ENCODE measurements at places on chromosomes 2 and 18. TPM values are rescaled to one million over a fixed set of nuclear protein-coding genes. Genes with fewer than 3 reads are reported as not detected.

TLX2 gene
- 3.9 TPM for total RNA-seq

TRAPPC12 gene
- total RNA-seq: 97.6 TPM

MEIS1 gene
- total RNA-seq: 107 TPM

CFC1 gene
- 0.11 TPM for total RNA-seq

DAPL1 gene
- 28.2 TPM for total RNA-seq

FAP gene
- 0.39 TPM for total RNA-seq

DNER gene
- total RNA-seq: 81.2 TPM

SRSF7 gene
- total RNA-seq: 98.3 TPM

FN1 gene
- 205 TPM for total RNA-seq

GKN1 gene
- total RNA-seq: not detected

GNLY gene
- total RNA-seq: 1.3 TPM

DYNAP gene
- total RNA-seq: not detected

GRCh38 chr18:29439398-29439797, 1262.5 kb upstream of the CDH2 start:
- H3K4me3 ChIP-seq: no peak overlapping the region
- no peaks in the 10 kb centered on the region for H3K4me1 ChIP-seq
- no peaks in the 10 kb centered on the region for H3K27me3 ChIP-seq
- no peak for DNase-seq

DNA sequence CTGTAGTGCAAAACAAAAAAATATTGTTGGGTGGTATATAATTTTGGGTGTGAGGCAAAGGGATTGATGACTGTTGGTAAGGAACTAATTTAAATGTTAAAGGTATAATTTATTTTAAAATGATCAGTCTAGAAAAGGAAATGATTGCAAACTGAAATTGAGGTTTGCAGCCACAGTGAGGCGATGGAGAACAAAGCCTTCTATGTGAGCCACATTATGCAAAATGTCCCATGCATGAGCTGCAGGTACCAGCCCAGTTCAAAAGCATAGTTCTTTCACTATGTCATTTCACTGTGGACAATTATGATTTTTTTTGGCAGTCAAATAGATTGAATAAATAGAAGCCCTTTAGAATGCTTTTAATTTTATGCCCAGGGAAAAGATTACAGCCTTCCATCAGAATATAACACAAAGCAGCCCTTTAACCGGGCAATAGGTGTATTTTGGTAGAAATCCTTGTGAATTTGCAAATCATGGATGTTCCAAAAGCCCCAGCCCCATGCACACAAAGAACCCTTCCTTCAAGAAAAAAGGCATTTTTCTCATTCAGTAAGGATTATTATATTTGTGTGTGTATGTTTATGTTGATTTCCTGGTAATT, 1.7 kb downstream of the MAP2 start:
- no peaks in the 10 kb centered on the region for H3K36me3 ChIP-seq
- H3K4me1 ChIP-seq: peaks cover 17% of the 10 kb centered on the region
- no peak overlapping the region for H3K4me3 ChIP-seq
- no peak overlapping the region for H3K27ac ChIP-seq
- no peaks in the 10 kb centered on the region for H3K27me3 ChIP-seq

GRCh38 chr2:69579536-69579935, 64.0 kb downstream of the AAK1 start:
- DNase-seq: no peak
- H3K27ac ChIP-seq: no peak overlapping the region
- H3K4me3 ChIP-seq: no peak overlapping the region
- no peaks in the 10 kb centered on the region for H3K36me3 ChIP-seq
- H3K4me1 ChIP-seq: peaks cover 49% of the 10 kb centered on the region

GRCh38 chr2:104431701-104432121, 422.2 kb upstream of the POU3F3 start:
- H3K4me3 ChIP-seq: no peak overlapping the region
- DNase-seq: no peak
- no peak overlapping the region for H3K27ac ChIP-seq
- H3K36me3 ChIP-seq: no peaks in the 10 kb centered on the region

- no peaks in the 10 kb centered on the region for H3K36me3 ChIP-seq
- H3K27ac ChIP-seq: peak overlapping the region; percentile 71
- peaks cover 30% of the 10 kb centered on the region for H3K4me1 ChIP-seq
- H3K4me3 ChIP-seq: peak overlapping the region; percentile 11
These were observed 823 bp upstream of the GORASP2 start for GRCh38 chr2:170928036-170928823.

GRCh38 chr2:211027976-211028375, 471.6 kb downstream of the CPS1 start:
- no peaks in the 10 kb centered on the region for H3K4me1 ChIP-seq
- H3K36me3 ChIP-seq: no peaks in the 10 kb centered on the region
- no peak for DNase-seq
- no peak overlapping the region for H3K27ac ChIP-seq

DNA sequence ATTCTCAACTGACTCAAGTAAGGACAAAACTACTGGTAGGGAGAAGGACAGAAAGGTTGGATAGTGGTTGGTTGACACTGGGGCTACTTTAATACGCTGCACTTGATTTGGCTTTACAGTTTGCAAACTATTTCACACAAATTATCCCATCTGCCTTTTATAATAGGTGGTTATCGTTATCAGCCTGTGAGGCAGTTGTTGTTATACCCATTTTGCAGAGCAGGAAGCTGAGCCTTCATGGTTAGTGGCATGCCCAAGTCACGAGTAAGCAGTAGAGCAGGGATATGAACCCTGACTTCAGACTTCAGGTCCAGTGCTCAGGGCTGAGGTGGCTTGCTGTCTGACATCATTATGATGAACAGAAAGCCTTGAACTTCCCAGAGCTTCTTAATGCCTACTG, 5.3 kb downstream of the CTIF start:
- no peak overlapping the region for H3K27ac ChIP-seq
- H3K4me1 ChIP-seq: peaks cover 73% of the 10 kb centered on the region
- H3K4me3 ChIP-seq: no peak overlapping the region
- DNase-seq: no peak
- H3K27me3 ChIP-seq: no peaks in the 10 kb centered on the region
- H3K36me3 ChIP-seq: no peaks in the 10 kb centered on the region

GRCh38 chr2:190766595-190766994, 114.0 kb upstream of the GLS start:
- H3K27ac ChIP-seq: no peak overlapping the region
- no peaks in the 10 kb centered on the region for H3K27me3 ChIP-seq
- H3K4me1 ChIP-seq: no peaks in the 10 kb centered on the region
- no peak for DNase-seq

GRCh38 chr18:13513021-13513420, 213.3 kb downstream of the FAM210A start:
- H3K27me3 ChIP-seq: no peaks in the 10 kb centered on the region
- DNase-seq: peak; percentile 21
- H3K4me1 ChIP-seq: no peaks in the 10 kb centered on the region
- H3K4me3 ChIP-seq: no peak overlapping the region
- no peaks in the 10 kb centered on the region for H3K36me3 ChIP-seq

- peaks cover under 1% of the 10 kb centered on the region for H3K4me1 ChIP-seq
- H3K36me3 ChIP-seq: no peaks in the 10 kb centered on the region
- H3K4me3 ChIP-seq: no peak overlapping the region
- DNase-seq: no peak
These were observed 118.8 kb upstream of the CTAGE1 start for GRCh38 chr18:22536558-22536957.

DNA sequence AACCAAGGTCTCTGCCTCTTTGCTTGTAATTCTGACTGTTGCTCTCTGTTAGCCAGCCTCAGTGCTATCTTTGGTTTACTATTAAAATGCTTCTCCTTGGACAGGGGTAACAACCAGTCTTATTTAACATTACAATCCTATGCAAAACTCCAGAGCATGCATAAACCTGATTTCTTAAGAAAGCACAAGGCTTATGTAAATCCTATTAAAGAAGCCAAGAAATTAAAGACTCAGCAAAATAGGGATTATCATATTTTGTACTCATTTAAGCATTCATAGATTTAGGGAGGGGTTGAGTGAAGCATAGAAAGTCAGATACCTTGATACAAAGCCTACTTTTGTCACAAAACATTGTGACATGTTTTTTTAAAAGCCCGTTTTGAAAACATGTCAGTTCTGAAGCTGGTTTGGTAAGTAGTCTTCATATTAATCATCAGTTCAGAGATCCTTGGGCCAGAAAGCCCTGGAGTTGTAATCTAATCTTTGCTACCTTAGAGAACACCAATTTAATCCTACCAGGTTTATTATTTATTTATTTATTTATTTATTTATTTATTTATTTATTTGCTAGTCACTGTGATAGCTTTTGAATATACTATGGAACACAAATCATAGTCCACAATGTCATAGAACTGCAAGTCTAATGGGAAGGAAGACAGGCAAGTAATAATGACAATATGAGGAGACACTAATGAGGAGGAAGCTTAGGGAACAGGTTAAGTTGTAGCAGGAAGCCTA, 158.0 kb upstream of the HNMT start:
- H3K27me3 ChIP-seq: no peaks in the 10 kb centered on the region
- no peaks in the 10 kb centered on the region for H3K4me1 ChIP-seq
- no peaks in the 10 kb centered on the region for H3K36me3 ChIP-seq
- H3K4me3 ChIP-seq: no peak overlapping the region
- H3K27ac ChIP-seq: no peak overlapping the region
- DNase-seq: no peak

- H3K27ac ChIP-seq: peak overlapping the region; percentile 34
- no peaks in the 10 kb centered on the region for H3K27me3 ChIP-seq
- peaks cover 28% of the 10 kb centered on the region for H3K4me1 ChIP-seq
- no peaks in the 10 kb centered on the region for H3K36me3 ChIP-seq
- peak; percentile 74 for DNase-seq
These were observed 129.5 kb upstream of the PELI1 start for GRCh38 chr2:64273524-64274398.

- H3K27me3 ChIP-seq: no peaks in the 10 kb centered on the region
- H3K36me3 ChIP-seq: no peaks in the 10 kb centered on the region
- H3K27ac ChIP-seq: no peak overlapping the region
- no peak for DNase-seq
- H3K4me3 ChIP-seq: no peak overlapping the region
- no peaks in the 10 kb centered on the region for H3K4me1 ChIP-seq
These were observed 332.7 kb downstream of the CYRIA start for GRCh38 chr2:16332681-16333557.

DNA sequence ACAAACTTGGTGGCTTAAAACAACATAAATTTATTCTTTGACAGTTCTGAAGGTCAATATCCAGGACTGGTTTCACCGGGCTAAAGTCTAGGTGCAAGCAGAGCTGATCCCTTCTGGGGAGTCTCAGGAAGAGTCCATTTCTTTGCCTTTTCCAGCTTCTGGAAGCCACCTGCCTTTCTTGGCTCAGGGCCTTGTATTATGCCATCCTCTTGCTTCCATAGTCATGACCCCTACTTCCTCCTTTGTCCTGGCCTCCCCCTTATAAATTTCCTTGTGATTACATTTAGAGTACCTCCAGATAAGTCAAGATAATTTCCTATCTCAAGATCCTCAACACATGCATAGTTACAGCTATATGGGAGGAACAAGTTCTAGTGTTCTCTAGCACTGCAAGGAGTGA, 1089.5 kb downstream of the LRP1B start:
- no peaks in the 10 kb centered on the region for H3K4me1 ChIP-seq
- no peak overlapping the region for H3K27ac ChIP-seq
- no peaks in the 10 kb centered on the region for H3K27me3 ChIP-seq

DNA sequence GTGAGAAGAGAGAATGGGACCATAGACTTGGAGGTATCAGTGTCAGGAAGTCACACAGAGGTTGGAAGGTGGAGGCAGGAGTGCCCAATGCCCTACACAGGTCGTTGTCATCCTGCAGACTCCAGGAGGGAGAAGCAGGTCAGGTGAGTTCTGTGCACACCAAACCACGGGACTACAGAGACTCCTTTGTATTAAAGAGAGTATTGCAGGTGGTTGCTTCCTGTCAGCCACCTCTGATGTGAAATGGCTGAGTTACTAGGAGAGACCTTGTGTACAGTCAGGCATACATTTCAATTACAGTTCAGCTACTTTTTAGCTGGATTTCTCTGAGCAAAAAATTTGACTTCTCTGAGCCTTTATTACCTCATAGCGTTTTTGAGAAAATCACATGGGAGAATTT, 51.6 kb downstream of the SPP2 start:
- H3K36me3 ChIP-seq: no peaks in the 10 kb centered on the region
- no peak overlapping the region for H3K4me3 ChIP-seq
- H3K4me1 ChIP-seq: no peaks in the 10 kb centered on the region
- DNase-seq: no peak

GRCh38 chr2:200306196-200306930, at the start of gene SPATS2L:
SPATS2L (plus strand) TSS chr2:200306693; CDS start chr2:200389245, 82,552 bp downstream.
- DNase-seq: peak; percentile 78
- no peaks in the 10 kb centered on the region for H3K4me1 ChIP-seq
- peak within 1 kb of the TSS; percentile 66 for H3K27ac ChIP-seq
- no peaks in the 10 kb centered on the region for H3K36me3 ChIP-seq

DNA sequence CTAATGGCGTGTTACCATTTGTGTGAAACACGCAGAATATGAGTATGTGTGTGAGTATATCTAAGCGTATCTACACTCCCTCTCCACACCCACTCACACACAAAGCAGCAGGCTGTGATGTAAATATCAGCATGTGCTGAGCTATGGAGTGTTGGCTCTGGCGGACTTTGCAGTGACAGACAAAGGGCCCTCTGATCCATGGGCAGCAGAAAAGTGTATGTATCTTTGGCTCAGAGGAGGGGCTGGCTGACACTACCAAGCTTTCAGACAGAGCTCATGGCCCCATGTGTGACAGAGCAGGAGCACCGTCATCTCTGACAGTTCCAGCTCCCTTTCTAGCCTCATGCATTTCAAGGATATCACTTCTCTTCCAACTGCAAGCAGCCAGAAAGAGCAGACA, 57.2 kb upstream of the ASB18 start:
- no peak for DNase-seq
- H3K36me3 ChIP-seq: no peaks in the 10 kb centered on the region
- H3K27ac ChIP-seq: no peak overlapping the region
- no peaks in the 10 kb centered on the region for H3K27me3 ChIP-seq
- H3K4me1 ChIP-seq: no peaks in the 10 kb centered on the region

DNA sequence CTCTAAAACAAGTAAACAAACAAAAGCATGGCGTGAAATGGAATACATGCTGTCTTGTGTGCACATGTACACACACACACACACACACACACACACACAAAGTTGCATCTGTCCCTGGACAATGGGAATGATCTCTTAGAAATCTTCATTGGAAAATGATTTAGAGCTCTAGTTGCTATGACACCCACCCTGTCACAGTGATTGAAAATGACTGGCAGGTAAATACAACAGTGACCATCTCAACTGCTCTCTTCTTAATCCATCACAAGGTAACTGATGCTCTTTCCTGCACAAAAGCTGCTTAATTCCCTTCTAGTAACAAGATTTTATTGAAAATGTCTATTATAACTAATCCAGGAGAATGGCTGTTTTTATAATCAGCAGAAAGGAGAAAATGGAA, 1011.7 kb upstream of the GYPC start:
- no peak for DNase-seq
- no peak overlapping the region for H3K4me3 ChIP-seq
- H3K36me3 ChIP-seq: no peaks in the 10 kb centered on the region
- no peak overlapping the region for H3K27ac ChIP-seq
- H3K4me1 ChIP-seq: no peaks in the 10 kb centered on the region

- no peak overlapping the region for H3K4me3 ChIP-seq
- peaks cover 15% of the 10 kb centered on the region for H3K4me1 ChIP-seq
- no peaks in the 10 kb centered on the region for H3K36me3 ChIP-seq
- peak overlapping the region; percentile 99 for H3K27ac ChIP-seq
These were observed 3.8 kb upstream of the GATA6 start for GRCh38 chr18:22165603-22166068.

- H3K4me1 ChIP-seq: peaks cover 10% of the 10 kb centered on the region
- no peak for DNase-seq
- no peak overlapping the region for H3K4me3 ChIP-seq
- no peaks in the 10 kb centered on the region for H3K27me3 ChIP-seq
These were observed 108.8 kb upstream of the ITGB6 start for GRCh38 chr2:160308915-160309314.
